IgD-negative memory B cell (primary cell): ENCODE measurements at places on chromosomes 16 and 17. TPM values are rescaled to one million over a fixed set of nuclear protein-coding genes. Genes with fewer than 3 reads are reported as not detected.

The CDH15 gene
- not detected for polyA plus RNA-seq

The ABCA6 gene
- polyA plus RNA-seq, result 0.80 TPM

The SPPL2C gene
- not detected for polyA plus RNA-seq

The PRAC2 gene
- not detected for polyA plus RNA-seq

The CES2 gene
- 26.9 TPM for polyA plus RNA-seq

The NPIPB8 gene
- not detected for polyA plus RNA-seq
